ENCODE measurements at places on chromosomes 5 and 9. TPM values are rescaled to one million over a fixed set of nuclear protein-coding genes. Genes with fewer than 3 reads are reported as not detected.

The ROPN1L gene
- not detected for total RNA-seq

The N4BP3 gene
- total RNA-seq, result 2.2 TPM

The PCA3 gene
- not detected for total RNA-seq

The RMRP gene
- total RNA-seq, result 35,708 TPM

All from glutamatergic neuron (in vitro differentiated cells).